Adrenal gland (tissue), 19 donors: ENCODE measurements at places on chromosomes 5 and 9. TPM values are rescaled to one million over a fixed set of nuclear protein-coding genes. Genes with fewer than 3 reads are reported as not detected.

KLHL3 gene
- total RNA-seq = 12.3 TPM

OTP gene
- total RNA-seq = not detected

DNA sequence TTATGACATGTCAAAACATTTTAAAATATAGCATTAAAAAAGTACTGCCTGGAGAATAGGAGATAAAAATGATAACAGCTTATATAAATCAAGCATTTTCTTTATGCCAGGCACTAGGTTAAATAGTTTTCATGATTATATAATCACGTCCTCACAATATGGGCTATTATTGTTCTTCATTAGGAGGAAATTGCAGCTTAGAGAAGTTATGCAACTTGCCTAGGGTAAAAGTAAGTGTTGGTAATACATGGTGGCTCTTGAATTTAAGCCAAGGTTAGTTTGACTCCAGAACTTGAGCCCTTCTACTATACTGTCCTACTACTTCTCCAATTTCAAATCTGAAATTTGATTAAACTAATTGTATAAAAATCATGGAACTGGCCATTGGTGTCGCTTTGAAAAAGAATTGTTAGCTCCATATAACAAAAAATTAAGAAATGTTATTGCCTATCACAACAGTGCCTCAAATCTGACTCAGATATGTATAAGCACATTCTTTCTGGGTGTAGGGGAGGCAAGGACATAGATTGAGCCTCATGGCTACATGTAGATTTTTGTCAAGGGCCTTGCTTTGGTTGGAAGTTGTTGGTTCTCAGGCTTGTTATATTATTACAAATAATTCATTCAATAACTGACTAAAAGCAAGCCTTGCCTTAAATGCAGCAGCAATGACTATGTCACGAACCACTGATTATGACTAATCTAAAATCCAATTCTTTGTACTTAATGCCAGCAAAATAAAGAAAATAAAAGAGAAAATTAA lies 223.5 kb upstream of the DAB2 start:
- no peak for DNase-seq
- no peaks in the 10 kb centered on the region for H3K4me1 ChIP-seq
- no peak overlapping the region for H3K4me3 ChIP-seq
- H3K36me3 ChIP-seq = no peaks in the 10 kb centered on the region
- no peaks in the 10 kb centered on the region for H3K27me3 ChIP-seq

ZNF462 gene
- total RNA-seq = 86.9 TPM

- no peak for DNase-seq
- H3K27me3 ChIP-seq = no peaks in the 10 kb centered on the region
- H3K36me3 ChIP-seq = no peaks in the 10 kb centered on the region
- no peaks in the 10 kb centered on the region for H3K4me1 ChIP-seq
- no peak overlapping the region for H3K27ac ChIP-seq
Observed at GRCh38 chr5:9196403-9197227, 349.3 kb downstream of the SEMA5A start.

PCDHGB3 gene
- 4.7 TPM for total RNA-seq
